Activated naive CD8-positive, alpha-beta T cell treated with anti-CD3 and anti-CD28 coated beads, Interleukin-2, amount 50 U/mL, for 16 hours (primary cell): ENCODE measurements at places on chromosomes 12 and 14.

DNA sequence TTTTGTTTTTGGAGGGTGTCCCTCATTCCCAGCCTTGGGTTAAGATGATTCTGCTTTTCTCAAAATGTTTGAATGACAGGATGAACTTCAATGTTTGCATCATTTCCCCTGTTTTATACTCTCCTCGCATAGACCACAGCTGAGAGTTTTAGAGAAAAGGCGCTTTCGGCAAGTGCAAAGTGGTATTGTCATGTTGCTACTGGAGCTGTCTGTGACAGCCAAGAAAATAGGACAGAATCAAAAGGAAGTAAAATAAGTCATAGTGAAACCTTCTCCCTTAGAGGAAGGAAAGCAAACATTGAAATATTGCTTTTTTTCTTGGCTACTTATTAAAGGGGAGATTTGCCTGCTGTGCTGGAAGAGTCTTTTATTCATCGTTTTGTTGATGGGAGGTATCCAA, 33.5 kb upstream of the ARHGAP5 start:
- no peak for DNase-seq

DNA sequence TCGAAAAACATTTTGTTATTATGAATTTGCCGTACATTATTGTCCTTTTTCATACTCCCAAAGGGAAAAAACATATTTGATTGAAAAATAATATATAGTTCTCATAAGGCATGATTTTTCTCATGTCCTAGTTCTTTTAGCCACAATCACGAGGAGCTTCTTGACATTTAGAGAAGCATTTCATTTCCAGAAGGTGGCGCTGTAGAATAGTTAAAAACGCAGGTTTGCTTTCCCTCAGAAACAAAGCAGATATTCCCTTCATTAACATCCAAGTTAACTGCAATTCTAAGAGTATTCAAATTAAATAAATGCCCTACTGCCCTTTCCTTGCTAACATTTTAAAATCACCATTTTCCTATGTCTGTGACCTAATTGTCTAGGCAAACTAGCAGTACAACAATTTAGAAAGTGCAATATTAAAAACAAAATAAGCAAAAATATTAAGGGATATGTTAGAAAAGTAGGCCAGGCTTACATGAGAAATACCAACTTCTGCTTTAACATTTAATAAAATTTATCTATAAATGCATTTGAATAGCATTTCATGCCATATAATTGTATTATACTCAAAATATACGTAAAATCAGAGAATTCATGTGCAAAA, 10.9 kb upstream of the PIK3C2G start:
- no peak for DNase-seq

DNA sequence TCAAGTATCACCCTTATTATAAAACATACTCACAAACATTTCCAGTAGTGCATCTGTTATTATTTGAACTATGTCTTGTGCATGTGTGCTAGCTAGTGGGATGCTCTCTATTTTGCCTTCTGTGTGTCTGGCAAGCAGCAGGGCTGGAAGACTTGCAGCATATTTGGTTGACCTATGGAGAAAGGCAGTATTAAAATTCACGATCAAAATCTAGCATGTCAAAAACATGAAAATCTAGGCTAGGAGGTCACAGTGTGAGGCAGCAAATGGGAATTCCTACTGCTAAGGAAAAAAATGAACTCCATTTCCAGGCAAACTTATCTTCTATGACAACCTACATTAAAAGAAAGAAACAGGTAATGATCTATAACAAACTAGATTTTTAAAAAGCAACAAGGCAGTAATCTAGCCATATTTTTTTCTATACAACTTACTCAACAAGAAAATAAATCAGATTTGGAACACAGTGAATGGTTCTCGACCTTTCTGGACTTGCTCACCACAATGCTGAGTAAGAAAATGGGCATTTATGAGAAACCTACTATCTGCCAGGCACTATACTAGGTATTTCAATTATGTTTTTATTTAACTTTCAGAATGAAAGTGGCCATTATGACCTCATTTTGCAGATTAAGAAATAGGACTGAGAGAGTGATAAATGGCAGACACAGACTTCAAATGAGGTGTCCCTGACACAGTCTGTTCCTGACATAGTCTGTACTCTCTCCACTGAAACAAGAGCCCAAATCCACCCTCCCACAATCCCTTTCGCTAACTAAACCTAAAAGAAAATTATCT, 96.8 kb downstream of the TXNDC16 start:
- no peak for DNase-seq

DNA sequence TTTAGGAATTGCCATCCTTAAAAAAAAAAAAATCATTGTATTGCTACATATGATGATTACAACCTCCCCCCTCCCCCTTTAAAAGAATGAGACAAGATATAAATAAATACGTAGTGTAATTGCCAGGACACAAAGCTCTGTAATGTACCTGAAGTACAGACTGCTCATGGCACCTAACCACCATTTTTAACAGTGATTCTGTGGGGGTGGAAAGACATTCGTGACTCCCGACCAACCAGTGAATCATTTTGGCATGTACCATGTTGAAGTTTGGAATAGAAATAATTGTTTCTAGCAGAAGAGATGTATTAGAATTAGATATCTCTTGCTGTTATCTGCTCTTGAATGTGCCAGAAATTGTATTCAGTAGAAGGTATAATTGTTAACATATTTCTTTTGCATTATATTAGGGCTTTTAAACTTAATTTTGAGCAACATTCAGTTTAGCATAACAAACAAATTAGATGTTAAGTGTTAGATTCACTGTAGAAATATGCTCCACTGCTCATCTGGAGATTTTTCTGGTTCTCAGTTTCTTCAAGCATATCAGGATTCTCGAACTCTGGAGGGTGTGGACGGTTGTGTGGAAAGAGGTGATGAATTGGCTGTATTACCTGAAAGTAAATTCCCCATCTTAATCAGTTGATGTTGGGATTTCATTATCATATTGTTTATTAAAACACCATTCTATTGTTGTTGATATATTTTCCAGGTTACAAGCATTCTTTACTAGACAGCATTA, 31.1 kb downstream of the FRS2 start:
- DNase-seq: no peak

DNA sequence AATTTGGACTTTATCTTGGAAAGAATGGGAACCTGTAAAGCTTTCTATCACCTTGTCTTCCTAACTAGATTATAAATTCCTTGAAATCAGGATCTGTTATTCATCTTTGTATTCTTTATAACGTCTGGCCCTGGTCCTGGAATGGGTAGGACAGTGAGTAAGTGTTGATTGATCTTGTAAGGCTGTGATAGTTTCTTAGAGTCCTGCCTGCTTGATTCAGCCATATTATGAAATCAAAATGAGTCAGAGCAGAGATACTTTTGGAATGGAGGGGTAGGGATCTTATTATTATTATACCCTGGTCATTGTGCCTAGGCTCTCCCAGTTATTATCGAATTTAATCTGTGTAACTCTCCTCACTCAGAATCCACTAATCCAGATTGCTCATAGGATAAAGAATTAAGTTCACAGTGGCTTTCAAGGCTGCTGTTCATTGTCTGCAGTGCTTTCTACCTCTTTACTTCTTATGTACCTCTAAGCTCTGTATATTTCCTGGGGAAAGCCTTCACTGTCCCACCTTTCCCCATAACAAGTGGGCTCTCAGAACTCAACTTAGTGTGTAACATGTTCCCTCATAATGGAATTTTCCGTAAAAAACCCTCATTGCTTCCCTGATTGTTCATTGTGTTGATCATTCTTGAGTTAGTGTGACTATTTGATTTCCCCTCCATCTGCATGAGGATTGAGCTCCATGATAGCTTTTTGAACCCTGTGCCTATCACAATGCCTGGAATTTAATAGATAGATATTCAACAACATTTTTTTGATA, 93.3 kb downstream of the DAAM1 start:
- DNase-seq: no peak

GRCh38 chr12:90399357-90399756, 555.6 kb downstream of the CCER1 start:
- no peak for DNase-seq

GRCh38 chr14:100896369-100897060, 7.0 kb downstream of the RTL1 start:
- no peak for DNase-seq
